ENCODE measurements at places on chromosomes 5 and 9.

DNA sequence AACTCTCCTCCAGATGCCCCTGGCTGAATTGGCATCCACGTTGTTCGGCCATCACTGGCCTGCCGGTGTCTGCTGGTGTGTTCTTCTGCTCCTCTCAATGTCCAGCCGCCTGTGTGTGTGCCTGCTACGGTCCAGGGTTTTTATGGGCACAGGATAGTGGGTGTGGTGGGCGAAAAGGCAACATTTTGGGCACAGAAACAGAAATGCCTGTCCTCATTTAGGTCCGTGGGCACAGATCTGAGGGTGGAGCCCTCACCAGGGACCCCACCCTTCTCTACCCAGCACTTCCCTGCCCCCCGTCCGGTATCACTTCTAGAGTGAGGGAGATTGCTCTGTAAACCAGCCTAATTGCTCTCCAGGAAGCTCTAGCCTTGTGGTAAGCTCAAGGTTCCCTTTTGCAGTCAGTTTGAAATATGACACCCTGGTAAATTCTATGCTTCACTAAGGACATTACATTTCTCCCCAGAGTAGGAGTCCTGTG is 410.1 kb downstream of the MAT2B start:
- peak; percentile 36 for DNase-seq

- DNase-seq, result no peak
Observed at GRCh38 chr9:132877824-132878694, at the start of gene AK8. Gene AK8, minus strand, starts transcription at chr9:132878284. Its CDS starts 29 bp downstream, at chr9:132878255.

DNA sequence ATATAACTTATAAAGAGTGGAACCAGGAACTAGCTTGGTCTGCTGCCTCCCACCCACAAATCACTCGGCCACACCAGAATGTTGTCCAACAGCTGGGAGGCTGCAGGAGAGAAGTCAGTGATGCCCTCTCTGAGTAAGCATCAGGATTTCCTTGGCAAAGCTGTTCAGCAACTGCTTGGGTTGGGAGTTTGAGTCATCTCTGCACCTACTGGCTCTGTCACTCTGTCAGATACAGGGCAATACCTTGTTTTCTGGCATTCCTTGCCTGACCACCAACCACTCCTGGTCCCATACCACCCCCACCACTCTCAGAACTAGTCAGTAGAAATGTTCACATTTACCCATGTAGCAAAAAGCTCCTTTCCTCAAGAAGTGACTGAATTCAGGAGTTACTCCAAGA is 36.8 kb upstream of the GCNT4 start:
- DNase-seq, result no peak

GRCh38 chr9:134595014-134595413 is 46.6 kb upstream of the COL5A1 start:
- DNase-seq, result no peak

Measured in pons (tissue), 1 donor.